ENCODE measurements at places on chromosomes 4 and X.

GRCh38 chr4:74123065-74123728 is 24.2 kb upstream of the CXCL2 start:
- DNase-seq = peak; percentile 96

GRCh38 chrX:150581093-150581775 is 12.8 kb downstream of the MTM1 start:
- no peak for DNase-seq

DNA sequence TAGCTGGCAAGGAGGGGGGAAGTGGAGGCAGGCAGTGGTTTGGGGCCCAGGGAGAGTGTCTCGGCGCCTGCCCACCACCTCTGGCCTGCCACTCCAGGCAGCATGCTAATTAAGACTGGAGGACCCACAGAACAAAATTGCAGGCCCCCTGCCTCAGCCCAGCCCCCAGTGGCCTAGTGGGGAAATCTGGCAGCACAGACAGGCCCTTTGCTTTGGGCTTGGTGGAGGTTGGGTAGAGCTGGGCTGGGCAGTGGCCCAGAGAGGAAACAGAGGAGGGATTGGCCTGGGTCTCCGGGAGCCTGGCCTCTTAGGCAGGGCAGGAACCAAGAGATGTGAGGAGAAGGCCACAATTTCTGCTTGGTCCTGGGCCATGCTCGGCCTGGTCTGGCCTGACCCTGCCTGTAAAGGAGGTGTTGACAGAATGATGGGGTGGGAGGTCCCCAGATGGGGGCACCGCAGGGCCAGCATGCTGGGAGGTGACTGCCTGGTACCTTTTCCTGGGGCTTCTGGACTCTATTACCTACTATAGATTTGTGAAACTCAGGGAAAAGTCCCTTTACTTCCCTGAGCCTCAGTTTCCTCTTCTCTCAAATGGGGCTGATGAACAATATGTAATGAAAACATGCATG is 92.4 kb upstream of the PJA1 start:
- DNase-seq = no peak

- no peak for DNase-seq
These were observed 1002.5 kb upstream of the INTU start for GRCh38 chr4:126630230-126630629.

GRCh38 chr4:107888237-107888636 is 43.1 kb upstream of the CYP2U1 start:
- no peak for DNase-seq

GRCh38 chr4:153509724-153510123 is 43.6 kb downstream of the TMEM131L start:
- no peak for DNase-seq

- no peak for DNase-seq
These were observed 277.2 kb downstream of the EPHA5 start for GRCh38 chr4:65393078-65393477.

DNA sequence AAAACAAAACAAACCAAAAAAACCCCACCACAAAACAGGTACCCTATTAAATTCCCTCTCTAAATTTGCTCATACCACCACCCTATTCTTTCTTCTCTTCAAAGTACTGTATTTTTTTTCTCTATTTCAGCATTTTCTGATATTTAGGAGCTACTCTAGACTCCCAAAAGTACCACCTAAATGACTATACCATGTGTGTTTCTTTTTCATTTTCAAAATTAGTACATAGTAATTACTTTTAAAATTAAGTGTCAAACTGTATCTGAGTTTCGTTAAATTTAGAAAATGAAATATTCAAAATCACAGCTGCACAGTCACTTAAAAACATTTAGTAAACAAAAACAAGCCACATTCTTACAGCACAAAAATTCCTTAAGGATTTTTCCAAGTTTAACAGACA is 161.7 kb downstream of the FBXW7 start:
- no peak for DNase-seq

DNA sequence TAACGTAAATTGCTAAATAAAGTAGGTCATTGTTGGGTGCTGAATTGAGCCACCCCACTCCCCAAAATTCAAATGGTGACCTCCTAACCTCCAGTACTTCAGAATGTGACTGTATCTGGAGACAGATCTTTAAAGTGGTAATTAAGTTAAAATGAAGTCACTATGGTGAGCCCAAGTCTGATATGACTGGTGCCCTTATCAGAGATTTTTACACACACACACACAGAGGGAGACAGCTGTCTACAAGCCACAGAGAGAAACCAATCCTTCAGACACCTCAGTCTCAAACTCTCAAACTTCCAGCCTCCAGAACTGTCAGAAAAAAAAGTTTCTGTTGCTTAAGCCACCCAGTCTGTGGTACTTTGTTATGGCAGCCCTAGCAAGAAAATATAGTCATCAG is 879.2 kb upstream of the INTU start:
- DNase-seq = no peak

GRCh38 chr4:112099701-112100297 is 45.5 kb upstream of the FAM241A start:
- peak; percentile 50 for DNase-seq

All from NCI-H1092 treated with DMSO at 0.1 percent for 48 hours (cell line).